ENCODE measurements at places on chromosomes 16 and 17.

- peak; percentile 89 for DNase-seq
These were observed 1.4 kb upstream of the SSH2 start for GRCh38 chr17:29931231-29931932.

DNA sequence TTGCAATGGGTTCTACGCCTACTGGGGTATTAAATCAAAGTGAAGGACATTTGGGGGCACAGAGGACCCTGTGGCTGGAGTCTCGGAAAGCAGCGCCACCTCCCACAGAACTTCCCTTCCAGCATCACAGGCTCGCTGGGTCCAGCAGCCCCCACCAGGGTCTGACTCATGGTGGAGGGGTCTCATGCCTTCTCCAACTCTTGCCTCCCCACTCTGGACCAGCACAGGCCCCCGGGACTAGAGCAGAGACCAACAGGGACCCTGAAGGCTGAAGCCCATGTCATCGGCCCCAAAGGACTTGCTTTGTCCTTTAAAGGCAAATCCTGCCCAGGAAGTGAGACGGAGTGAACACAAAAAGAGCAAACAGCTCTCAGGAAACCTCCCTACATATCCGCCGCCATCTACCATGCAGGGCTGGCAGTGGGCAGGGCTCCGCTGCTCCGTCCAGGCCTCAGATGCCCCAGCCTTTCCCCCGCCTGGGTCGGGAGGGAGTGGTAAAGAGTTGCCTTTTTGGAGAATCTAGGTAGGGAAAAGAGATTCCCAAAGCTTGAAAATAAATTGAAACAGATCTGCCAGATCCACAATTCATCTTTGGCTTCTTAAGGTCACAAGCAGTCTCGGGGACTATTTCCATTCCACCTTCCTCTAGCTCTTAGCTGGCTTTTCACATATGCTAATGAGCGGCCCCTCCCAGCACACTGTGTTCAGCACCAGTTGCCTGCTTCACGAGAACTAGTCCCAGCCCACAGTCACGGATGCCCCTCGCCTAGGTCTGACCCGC lies 2.1 kb upstream of the GPRC5C start:
- DNase-seq: peak; percentile 85

GRCh38 chr17:30199600-30199999 lies 35.9 kb downstream of the SLC6A4 start:
- no peak for DNase-seq

- no peak for DNase-seq
These were observed 92.7 kb upstream of the XYLT1 start for GRCh38 chr16:17563323-17564091.

DNA sequence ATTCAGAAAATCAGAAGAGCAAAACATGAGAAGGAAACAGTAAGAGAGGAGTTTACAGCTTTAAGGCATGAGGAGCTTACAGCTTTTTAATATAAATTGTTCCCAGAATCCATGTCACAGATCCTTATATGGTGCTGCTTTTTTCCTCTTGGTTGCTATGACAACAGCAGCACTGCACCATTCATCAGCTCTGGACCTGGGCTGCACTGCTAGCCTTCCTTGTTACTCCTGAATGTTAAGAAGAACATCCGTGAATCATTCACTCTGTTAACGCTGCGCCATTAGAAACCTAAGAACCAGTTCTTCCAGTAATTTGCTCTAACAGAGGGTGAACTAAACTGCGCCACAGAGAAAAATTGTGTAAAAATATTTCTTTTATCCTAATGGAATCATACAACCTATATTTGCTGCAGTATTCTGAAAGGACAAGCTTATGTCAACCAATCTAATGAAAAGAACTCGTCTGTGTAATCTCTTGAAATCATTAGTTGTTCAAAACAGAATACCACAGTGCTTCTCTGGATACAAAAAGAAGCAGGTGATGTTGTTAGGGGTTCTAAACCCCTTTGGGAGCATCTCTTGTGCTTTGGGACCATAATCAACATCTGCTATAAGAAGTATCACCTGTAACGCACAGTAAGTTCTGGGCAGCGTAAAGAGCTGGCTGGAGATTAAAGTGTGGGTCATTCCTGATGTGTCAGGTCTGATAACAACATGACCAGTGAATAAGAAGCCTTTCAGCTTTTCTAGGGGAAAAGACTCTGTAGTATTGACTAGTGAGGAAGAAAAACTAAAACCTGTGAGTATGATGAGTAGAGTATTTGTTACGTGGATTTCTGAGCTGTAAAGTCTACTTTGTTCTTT lies 151.2 kb downstream of the TANC2 start:
- peak; percentile 72 for DNase-seq

GRCh38 chr17:18176176-18176575 lies 7.5 kb upstream of the ALKBH5 start:
- no peak for DNase-seq

- DNase-seq: no peak
These were observed 123.5 kb downstream of the PHKB start for GRCh38 chr16:47584464-47585225.

GRCh38 chr16:11253009-11253994 lies 2.7 kb downstream of the SOCS1 start:
- no peak for DNase-seq

- no peak for DNase-seq
These were observed 31.0 kb downstream of the MYH10 start for GRCh38 chr17:8599351-8600011.

GRCh38 chr17:21125862-21126261 lies 902 bp upstream of the DHRS7B start:
- peak; percentile 3 for DNase-seq

- DNase-seq: peak; percentile 9
These were observed 678.1 kb upstream of the GOT2 start for GRCh38 chr16:59411961-59412841.

- DNase-seq: no peak
These were observed 16.7 kb downstream of the IL34 start for GRCh38 chr16:70662991-70663523.
